ENCODE measurements at places on chromosomes 7 and 10.

DNA sequence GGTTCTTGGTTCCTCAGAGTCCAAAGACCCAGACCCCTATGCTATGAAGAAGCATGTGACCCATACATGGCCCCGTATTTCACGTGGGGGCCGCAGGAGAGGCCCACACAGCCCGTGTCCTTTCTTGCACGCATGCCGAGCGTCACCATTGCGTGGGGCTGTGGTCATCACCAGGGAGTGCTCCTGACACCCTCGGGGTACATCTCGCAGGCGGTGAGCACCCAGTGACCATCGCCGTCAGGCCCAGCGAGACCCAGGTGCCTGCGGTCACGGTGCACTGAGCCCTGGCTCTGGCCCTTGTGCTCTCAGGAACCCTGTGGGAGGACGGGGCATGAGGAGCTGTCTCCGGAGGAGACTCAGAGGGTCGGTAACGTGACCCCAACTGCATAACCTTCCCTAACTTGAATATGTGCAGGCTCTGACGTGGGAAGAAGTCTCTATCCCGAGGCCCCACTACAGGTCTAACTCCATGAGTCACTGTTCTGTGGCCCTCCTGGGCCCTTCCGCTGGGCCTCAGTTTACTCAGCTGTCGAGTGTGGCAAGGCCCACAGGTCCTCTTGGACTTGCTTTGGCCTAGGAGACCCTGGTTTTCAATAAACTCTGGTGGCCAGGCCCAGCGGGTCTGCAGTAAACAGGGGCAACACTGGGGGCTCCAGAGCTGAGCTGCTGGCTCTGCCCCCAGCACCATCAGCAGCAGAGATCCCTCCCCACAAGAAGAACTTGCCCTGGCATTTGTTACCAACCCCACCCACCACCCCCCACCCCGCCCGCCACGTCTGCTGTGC lies 503.9 kb downstream of the PTPRN2 start:
- no peak for DNase-seq

GRCh38 chr7:96212474-96212873 lies 109.4 kb downstream of the SLC25A13 start:
- DNase-seq: no peak

DNA sequence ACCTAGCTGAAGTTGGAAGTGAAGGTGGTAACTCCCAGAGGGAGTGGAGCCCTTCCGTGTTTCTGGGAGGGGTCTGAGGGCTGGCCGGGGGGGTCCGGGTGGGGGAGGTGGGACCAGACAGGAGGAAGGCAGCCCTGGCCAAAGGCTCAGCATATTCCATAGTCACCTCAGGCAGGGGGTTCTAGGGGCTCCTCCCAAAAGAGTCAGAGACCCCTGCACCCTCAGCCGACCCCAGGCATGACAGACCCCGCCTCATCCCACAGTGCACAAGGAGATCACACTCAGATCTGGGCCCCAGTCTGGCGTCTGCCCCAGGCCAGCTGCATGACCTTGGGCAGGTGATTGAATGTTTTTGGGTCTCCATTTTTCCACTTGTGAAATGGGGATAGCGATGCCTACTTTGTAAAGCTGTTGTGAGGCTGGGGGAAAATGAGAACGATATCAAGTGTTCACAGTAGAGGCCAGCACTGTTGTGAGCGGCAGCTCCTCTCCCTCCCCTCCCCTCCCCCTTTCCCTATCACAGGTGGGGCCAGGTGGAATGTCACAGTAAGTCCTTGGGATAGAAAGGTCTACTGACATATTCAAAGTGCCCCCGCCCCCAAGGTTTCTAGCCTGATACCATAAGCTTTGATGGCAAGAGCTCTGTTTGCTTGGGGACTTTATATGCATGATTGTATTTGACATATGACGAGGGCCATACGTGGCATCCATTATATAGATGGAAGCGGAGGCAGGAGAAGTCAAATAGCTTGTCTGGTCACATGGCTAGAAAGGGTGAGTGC lies 33.3 kb downstream of the DNAJB12 start:
- no peak for DNase-seq

DNA sequence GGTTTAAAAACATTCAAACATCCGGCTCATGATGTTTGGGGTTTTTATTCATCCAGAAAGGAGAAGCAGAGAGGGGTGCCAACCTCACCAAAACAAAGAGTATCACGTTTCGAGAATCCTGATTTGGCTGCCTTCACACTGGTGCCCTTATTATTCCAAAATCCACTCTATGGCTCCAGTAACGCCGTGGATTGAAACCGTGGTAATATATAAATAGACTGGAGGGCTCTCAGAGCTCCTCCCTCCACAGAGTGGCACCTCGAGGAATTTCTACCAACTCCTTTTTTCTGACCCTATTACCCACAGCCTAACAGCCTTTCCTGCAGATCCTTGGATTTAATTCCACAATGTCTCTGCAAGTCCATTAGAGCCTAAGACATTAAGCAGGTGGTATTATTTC lies 353.6 kb downstream of the CRPPA start:
- no peak for DNase-seq

- no peak for DNase-seq
Measured at GRCh38 chr10:78764846-78765430, 303.8 kb upstream of the ZMIZ1 start.

DNA sequence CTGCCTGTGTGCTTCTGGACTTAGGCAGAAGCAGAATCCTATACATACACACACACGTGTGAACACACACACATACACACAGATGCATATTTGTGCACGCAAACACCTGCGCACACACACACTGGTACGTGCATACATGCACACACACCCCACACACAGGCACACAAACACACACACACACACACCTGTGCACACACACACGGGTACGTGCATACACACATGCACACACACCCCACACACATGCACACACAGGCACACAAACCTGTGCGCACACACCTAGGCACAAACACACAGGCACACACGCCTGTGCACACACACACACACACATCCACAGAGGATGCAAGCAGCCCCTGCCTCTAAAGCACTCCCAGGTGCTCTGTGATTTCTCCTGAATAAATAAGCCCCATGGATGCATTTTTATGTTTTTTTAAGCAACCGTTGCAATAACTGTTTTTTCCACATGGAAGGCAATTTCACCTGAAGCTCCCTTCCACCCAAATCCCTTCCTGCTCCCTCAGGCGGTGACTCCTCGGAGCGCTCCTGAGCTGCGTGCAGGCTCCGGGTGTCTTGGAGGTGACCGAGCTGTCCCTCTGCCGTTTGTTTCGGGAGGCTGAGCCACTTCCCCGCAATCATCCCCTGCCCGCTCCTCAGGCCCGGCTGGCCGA lies 41.5 kb upstream of the PDGFA start:
- DNase-seq: no peak
